ENCODE measurements at places on chromosomes 6 and 20. TPM values are rescaled to one million over a fixed set of nuclear protein-coding genes. Genes with fewer than 3 reads are reported as not detected.

DNA sequence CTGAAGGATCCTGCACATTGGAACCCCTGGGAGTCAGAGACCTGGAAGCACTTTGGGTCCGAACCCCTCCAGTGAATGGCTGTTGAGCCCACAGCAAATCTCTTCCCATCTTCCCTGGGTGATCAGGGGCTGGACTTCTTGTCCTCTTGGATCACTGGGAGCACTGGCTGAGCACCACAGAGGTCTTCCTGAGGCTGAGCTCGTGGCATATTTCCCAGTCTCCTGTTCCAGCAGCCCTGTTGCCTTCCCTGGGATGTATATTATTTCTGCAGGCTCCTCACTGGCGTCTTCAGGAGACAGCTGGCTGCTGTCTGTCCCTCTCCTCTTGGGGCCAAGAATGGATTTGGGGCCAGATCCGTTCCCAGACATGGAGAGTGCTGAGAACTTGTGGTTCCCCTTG lies 43.4 kb downstream of the PTK7 start:
- DNase-seq: no peak

RAD21L1 gene
- not detected for total RNA-seq

DNA sequence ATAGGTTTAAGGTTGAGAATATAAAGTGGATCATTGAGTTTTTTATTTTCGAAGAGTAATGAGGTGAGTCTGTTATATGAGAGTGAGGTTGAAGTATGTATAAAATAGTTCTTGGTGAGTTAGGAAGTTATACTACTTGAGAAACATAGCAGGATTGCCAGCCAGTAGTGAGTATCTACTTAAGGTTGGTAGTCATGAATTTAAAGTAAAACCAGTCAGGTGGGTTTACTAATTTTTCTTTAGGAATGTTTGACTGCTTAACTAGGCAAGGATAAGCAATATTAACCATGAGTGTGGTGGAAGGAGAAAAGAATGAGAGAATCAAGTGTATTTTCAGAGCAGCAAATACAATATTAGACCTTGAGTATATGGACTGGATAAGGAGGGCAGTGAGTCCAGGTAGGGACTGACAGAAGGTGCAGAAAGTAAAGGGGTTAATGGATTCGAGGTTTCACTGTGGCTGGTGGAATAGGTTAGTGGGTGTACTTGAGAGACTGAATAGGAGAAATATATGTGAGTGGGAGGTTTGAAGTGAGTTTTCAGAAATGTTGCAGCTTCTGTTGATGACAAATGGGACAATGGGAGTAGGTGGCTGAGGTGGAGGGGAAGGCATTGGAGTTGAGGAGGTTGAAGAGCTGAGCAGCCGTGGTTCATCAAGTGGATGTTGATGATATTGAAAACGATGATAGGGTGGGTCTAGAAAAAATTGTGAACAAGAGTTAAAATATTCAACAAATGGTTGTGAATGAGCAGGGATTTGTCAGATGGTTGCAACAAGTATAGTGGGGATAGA lies 232.5 kb upstream of the ASCC3 start:
- no peak for DNase-seq

WFDC8 gene
- not detected for total RNA-seq

LY6G5B gene
- total RNA-seq: 4.5 TPM

TGM6 gene
- not detected for total RNA-seq

SPATS1 gene
- not detected for total RNA-seq

GRCh38 chr20:23937303-23938117 lies 51.1 kb downstream of the GGTLC1 start:
- peak; percentile 64 for DNase-seq

All from fibroblast of the aortic adventitia (primary cell).